ENCODE measurements at places on chromosomes 13 and 19.

DNA sequence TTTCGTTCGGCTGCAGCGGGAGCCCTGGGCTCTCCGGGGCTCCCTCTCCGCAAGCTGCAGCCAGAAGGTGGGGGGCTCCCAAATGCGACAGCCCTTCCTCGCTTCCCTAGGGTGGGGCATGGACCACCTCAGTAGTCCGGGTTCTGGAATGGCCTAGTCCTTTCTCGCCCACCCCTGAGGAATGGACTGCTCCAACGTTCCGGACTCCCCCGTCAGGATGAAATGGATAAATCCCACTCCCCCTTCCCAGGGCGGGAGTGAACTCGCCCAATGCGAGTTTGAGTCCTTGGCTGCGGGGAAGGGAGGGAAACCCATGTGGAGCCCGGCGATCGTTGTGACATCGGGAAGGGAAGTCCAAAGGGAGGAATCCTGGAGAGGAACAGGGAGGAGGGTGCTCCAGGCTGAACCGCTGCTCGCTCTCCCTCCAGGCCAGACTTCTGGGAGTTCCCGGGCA, 5.5 kb downstream of the HRC start:
- peak overlapping the region; percentile 65 for H3K27ac ChIP-seq
- peak; percentile 88 for DNase-seq
- H3K4me1 ChIP-seq, result peaks cover 4% of the 10 kb centered on the region
- no peaks in the 10 kb centered on the region for H3K27me3 ChIP-seq
- peak overlapping the region; percentile 69 for H3K4me3 ChIP-seq

GRCh38 chr13:20566898-20567874, at the start of gene IFT88:
TSS of gene IFT88 (plus strand) at chr13:20567157. CDS start at chr13:20574386, 7,229 bp downstream.
- H3K4me1 ChIP-seq, result no peaks in the 10 kb centered on the region
- no peaks in the 10 kb centered on the region for H3K36me3 ChIP-seq
- H3K27ac ChIP-seq, result peak within 1 kb of the TSS; percentile 64

DNA sequence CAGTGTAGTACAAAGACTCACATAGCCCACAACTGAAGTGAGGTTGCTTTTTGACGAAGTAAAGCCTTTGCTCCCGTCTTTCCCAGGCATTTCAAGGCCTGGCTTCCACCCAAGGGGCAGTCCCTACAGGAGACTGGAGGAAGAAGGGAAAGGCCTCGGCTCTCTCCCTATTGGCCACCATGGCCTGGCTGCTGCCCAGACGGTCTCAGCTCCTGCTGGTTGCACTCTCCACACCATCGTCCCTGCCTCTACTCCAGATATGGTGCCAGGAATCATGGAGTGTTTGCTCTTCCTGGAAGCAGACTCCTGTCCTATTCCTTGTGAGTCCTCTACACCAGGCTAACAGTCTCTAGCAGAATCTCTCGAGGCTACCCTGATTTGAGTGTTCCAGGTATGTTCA, 124.1 kb upstream of the UQCRFS1 start:
- H3K4me1 ChIP-seq, result no peaks in the 10 kb centered on the region
- H3K27me3 ChIP-seq, result no peaks in the 10 kb centered on the region
- H3K36me3 ChIP-seq, result no peaks in the 10 kb centered on the region
- no peak for DNase-seq
- no peak overlapping the region for H3K27ac ChIP-seq

GRCh38 chr13:77898097-77898496, 20.5 kb downstream of the EDNRB start:
- DNase-seq, result no peak
- no peaks in the 10 kb centered on the region for H3K27me3 ChIP-seq
- H3K4me3 ChIP-seq, result no peak overlapping the region
- no peaks in the 10 kb centered on the region for H3K4me1 ChIP-seq
- H3K36me3 ChIP-seq, result peaks cover 20% of the 10 kb centered on the region

DNA sequence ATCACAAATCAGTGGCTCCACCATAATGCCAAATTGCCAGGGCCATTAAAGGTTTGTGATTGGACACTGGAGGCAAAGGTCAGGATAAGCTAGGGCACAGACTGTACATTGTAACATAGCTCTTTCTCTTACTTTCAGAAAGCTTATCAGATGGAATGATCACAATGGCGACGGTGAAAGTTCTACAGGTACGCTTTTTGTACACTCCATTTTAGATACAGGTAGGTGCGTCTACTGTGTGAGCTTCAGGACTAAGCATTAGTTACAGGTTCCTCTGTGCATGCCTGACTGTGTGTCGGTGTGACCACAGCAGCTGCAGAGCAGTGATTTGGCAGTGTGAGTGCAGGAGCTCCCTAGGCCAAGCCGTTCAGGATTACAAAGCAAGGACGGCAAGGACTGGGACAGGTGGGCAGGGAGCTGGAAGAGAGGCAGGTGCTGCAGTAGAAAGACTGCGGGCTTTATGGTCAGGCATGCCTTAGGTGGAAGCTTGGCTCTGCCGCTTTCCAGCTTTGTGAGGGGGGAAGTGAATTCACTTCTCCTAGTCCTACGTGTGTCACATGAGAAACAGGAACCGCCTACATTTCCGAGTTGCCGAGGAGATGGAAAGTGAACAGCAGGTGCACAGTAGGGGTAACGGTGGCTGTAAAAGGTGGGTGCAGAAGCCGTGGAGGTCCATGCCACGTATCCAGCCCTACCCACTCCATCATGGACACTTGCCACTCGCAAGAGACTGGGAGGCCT, 49.6 kb downstream of the MRPL57 start:
- no peak for DNase-seq
- H3K36me3 ChIP-seq, result no peaks in the 10 kb centered on the region
- H3K27ac ChIP-seq, result no peak overlapping the region

DNA sequence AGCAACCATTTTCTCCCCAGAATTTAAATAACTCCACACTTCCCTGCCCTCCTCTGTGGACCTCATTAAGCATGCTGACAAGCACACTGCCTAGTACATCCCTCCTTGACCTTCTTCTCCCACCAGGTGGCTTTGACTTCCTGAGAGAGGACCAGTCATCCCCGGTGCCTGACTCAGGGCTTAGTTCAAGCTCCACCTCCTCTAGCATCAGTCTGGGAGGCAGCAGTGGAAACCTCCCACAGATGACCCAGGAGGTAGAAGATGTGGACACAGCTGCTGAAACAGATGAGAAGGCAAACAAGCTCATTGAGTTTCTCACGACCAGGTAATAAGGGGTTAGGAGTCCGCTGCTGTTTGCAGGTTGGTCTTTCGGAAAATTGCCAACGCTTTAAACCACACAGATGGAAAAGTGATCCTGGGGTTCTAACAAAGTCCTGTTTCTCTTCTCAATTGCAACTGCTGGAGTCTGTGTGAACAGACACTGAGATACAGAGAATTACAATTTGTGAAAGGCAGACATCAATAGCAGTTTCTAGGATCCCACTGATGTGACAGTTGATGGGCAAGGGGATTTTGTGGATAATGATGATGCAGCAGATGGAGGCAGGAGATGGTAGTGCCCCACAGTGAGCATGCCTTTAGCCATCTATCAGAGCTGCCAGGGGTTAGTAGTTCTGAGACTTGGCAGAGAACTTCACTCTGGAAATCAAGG, 86.7 kb downstream of the ZAR1L start:
- H3K27ac ChIP-seq, result no peak overlapping the region
- no peak overlapping the region for H3K4me3 ChIP-seq
- DNase-seq, result no peak
- no peaks in the 10 kb centered on the region for H3K27me3 ChIP-seq
- H3K4me1 ChIP-seq, result no peaks in the 10 kb centered on the region
- peaks cover 10% of the 10 kb centered on the region for H3K36me3 ChIP-seq

DNA sequence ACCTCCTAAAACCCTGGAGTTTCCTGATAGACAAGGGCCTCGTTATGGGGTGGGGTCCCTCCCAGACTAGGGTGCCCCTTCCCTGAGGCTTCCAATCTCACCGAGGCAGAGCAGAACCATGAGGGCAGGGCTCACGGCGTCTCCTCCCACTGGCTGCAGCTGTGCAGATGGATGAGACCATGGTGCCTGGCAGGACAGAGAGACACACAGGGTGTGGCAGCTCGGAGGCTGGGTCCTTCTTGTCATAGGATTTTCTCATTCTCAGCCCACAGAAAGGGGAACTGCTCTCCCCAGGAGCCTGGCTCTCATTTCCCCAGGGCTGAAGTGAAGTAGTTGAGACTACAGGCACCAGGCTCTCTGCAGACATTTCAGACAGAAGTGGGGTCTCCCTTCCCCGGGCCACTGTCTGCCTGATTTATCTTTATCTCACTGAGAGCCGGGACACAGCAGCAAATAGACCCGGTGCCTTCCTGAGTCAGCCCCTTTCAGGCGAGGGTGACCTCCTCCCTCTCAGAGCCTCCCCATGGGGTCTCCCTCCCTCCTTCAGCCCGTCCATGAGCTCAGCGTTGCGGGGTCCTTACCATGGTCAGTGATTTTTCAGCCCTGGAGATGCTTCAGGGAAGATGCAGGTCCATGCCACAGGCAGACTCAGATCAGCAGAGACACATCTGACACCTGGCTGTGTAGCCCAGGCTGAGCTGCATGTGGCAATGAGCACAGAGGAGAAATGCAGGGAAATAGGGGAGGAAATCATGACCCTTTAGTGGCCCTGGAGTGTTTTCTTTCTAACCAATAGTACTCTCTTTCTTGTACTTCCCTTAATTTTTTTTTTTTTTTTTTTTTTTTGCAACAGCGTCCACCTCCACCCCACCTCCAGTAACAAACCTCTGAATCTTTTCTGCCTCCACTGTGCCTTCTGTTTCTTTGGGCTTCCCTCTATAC, at the start of gene LILRA5:
Gene LILRA5 (minus strand): TSS at position 731 of the 942 bp plus-strand sequence. CDS start 147 bp downstream, at position 584.
- H3K4me3 ChIP-seq, result no peak within 1 kb of the TSS
- H3K4me1 ChIP-seq, result no peaks in the 10 kb centered on the region
- no peak for DNase-seq
- no peaks in the 10 kb centered on the region for H3K36me3 ChIP-seq
- H3K27ac ChIP-seq, result no peak within 1 kb of the TSS

- H3K4me1 ChIP-seq, result peaks cover 48% of the 10 kb centered on the region
- peaks cover 98% of the 10 kb centered on the region for H3K27me3 ChIP-seq
- H3K27ac ChIP-seq, result no peak overlapping the region
- H3K36me3 ChIP-seq, result no peaks in the 10 kb centered on the region
These were observed 1.1 kb upstream of the ONECUT3 start for GRCh38 chr19:1752009-1752756.

- H3K27me3 ChIP-seq, result no peaks in the 10 kb centered on the region
- no peak for DNase-seq
- H3K4me3 ChIP-seq, result no peak overlapping the region
- H3K27ac ChIP-seq, result no peak overlapping the region
These were observed 202.2 kb upstream of the STARD13 start for GRCh38 chr13:33487575-33488243.

- no peak for DNase-seq
- no peaks in the 10 kb centered on the region for H3K4me1 ChIP-seq
- H3K36me3 ChIP-seq, result no peaks in the 10 kb centered on the region
- no peaks in the 10 kb centered on the region for H3K27me3 ChIP-seq
- no peak overlapping the region for H3K4me3 ChIP-seq
These were observed 24.8 kb downstream of the GGACT start for GRCh38 chr13:100563779-100564178.

Data from H1 (cell line).